ENCODE measurements at places on chromosomes 4 and X. TPM values are rescaled to one million over a fixed set of nuclear protein-coding genes. Genes with fewer than 3 reads are reported as not detected.

Gene RWDD4
- 26.9 TPM for total RNA-seq

Gene GPR82
- not detected for total RNA-seq

Gene POU3F4
- not detected for total RNA-seq

Gene ZFYVE28
- total RNA-seq = 7.2 TPM

Gene CYTL1
- 113 TPM for total RNA-seq

Gene MAGEA6
- total RNA-seq = not detected

Gene GAGE12E
- total RNA-seq = not detected

Gene MAGEA4
- not detected for total RNA-seq

Gene CCNI
- total RNA-seq = 211 TPM

Gene S100G
- not detected for total RNA-seq

Gene RIPPLY1
- total RNA-seq = not detected

Gene GPAT3
- total RNA-seq = 24.8 TPM

Gene DMP1
- total RNA-seq = not detected

Gene UGT2A2
- 0.22 TPM for total RNA-seq

Gene TGIF2LX
- total RNA-seq = not detected

Gene ART3
- total RNA-seq = not detected

Gene GAGE1
- not detected for total RNA-seq

All from thoracic aorta endothelial cell (primary cell).